ENCODE measurements at places on chromosomes 4 and X. TPM values are rescaled to one million over a fixed set of nuclear protein-coding genes. Genes with fewer than 3 reads are reported as not detected.

DNA sequence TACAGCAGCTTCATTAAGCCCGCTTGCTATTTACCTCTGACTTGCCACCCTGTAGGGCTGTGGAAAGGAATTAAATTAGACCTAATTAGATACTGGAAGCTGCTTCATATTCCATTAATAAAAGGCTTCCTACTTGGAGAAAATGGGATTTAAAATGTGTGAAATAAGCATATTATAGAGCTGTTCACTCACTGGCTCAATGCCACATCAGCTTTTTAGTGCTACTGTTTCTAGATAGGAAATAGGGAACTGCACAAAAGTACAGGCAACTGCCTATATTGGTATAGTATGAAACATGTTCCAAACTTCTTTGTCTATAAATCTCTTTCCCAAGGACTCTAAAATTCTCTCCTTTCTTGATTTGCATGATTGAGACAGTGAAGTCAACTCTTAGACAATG lies 407.9 kb upstream of the AADAT start:
- DNase-seq: no peak

DNA sequence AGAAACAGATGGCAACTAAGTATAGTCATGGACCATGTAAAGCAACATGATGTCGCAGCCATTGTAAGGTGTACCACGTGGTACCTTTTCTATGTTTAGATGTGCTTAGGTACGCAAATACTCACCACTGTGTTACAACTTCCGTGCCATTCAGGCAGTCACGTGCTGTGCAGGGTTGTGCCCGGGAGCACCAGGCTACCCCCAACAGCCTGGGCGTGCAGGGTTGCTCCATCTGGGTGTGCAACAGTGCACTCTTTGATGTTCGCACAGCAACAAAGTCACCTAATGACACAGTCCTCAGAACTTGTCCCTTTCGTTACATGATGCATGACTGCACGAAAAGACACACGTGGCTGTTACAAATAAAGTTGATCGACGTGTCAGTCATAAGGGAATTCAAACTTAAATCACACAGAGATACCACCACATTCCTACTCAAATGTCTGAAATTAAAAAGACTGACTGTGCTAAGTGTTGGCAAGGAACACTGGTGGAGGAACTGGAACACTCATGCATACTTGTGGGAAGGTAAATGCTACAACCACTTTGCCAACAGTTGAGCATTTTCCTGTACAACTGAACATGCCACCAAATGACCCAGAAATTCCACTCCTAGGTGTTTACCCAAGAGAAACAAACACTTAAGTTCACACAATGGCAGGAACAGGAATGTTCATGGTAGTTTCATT lies 24.3 kb downstream of the CPLX1 start:
- DNase-seq: no peak

- DNase-seq: no peak
Observed at GRCh38 chr4:159937595-159937994, 834.7 kb downstream of the RAPGEF2 start.

DNA sequence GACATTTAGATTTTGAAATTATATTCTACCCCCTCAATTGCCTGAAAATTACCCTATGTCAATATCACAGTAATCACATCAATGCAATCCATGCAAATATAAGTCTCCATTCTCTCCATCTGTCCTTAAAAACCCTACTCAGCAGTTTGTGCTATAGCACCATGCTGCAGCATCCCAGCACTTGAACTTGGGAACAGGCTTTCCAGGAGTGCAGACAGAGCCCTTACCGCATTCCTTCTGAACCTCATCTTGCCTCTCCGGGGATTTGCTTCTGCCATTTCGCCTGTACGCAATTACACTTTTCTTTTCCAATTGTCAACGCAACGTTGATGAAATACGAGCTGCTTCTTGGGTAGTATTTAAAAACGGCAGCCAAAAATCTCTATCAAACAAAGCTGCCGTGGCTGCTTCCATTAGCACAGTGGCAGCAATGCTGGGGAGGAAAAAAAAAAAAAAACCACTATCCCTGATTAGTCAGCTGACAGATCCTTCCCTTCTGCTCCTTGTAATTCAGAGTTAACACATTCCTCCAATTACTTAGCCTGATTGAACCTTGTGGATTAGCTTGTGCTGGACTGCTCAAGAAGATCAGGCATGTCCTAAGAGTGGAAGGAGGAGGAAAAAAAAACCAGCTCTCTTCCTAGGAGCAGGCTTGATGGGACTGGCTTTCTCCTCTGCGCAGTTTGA lies 65.6 kb downstream of the MCF2 start:
- no peak for DNase-seq

- DNase-seq: no peak
Observed at GRCh38 chr4:2059046-2059725, at the start of gene NAT8L. TSS of gene NAT8L (plus strand) at chr4:2059327. CDS start at chr4:2059512, 185 bp downstream.

- DNase-seq: no peak
Observed at GRCh38 chr4:12761694-12762093, 722.4 kb downstream of the RAB28 start.

DNA sequence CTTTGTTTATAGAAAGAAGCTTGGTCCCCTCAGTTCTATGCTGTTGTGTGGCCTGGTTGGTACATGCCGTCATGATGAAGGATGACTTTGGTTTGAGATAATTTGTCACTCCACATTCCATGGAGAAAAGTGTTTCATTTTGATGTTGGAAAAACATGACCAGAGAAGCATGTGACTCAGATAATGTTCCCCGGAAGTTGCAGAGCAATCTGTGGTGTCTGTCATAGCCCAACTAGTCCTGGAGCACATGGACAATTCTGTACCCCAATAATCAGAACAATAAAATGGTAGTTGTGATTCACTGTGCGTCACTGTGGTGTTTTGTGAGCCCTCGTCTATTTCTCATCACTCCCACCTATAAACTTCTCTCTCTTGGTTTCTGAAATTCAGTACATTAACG lies 85.1 kb downstream of the PDK3 start:
- no peak for DNase-seq

The IL15 gene
- total RNA-seq: 2.7 TPM

The KIAA1210 gene
- total RNA-seq: not detected

The FGB gene
- 9,039 TPM for total RNA-seq

The TRIM75 gene
- not detected for total RNA-seq

All from left lobe of liver (tissue), 2 donors.